Activated CD4-positive, CD25-positive, alpha-beta regulatory T cell treated with anti-CD3 and anti-CD28 coated beads, Interleukin-2, amount 50 U/mL, for 16 hours (primary cell): ENCODE measurements at places on chromosomes 13 and 19.

- no peak for DNase-seq
These were observed 4.0 kb upstream of the NKPD1 start for GRCh38 chr19:45164577-45165335.

DNA sequence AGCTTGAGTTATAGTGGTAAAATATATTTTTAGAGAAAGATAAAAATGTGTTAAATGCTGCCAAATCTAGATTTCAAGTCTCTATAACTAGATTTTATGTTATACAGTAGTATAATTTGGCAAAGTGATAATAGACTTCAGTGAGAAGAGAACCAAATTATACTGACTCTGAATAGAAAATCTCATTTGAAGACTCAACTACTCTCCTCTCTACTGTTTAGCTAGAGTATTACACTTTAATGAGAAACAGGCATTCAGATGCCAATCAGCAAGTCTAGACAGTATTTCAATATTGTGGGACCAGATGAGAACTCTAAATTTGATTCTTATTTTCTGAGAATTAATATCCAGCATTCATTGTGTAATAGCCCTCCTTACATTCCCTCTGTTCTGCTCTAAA lies 311.2 kb downstream of the SLITRK5 start:
- DNase-seq: no peak

- DNase-seq: no peak
These were observed 218.1 kb downstream of the TBC1D4 start for GRCh38 chr13:75263741-75264407.

DNA sequence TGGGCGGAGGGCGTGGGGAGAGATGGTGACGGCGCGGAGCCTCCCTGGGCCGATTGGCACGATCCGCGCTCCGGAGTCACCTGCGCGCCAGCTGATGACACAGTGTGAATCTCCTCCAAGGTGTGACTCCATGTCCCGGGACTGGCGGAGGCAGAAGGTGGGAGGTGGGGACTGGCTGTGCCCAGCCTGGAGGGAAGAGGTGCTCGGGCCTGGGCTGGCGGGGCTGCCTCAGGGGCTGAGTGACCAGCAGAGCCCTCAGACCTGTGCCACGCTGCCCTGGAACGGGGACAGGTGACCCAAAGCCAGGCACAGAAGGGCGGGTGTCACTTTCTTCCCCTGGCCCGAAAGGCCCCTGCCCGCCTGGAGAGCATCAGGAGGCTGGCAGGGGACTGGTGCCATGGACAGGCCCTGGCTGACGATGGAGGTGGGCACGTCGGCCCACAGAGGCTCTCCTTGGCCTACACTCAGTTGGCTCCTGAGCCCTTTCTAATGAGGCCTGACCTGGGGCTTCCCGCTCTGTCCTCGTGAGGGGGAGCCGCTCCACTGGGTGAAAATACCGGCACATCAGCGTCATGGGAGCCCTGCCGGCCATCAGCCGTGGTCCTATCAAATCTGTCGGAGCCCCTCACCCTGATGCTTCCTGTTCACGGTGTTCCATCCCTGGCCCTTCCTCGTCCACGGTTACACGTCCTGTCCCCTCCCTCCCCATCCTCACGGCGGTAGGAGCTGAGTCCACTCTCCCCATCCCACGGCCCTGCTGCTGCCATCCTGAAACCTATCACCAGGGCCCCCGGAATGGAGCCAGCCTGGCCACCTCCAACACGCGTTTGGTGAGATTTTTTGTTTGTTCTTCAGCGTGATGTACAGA lies 75.6 kb downstream of the SPACA7 start:
- DNase-seq: no peak

DNA sequence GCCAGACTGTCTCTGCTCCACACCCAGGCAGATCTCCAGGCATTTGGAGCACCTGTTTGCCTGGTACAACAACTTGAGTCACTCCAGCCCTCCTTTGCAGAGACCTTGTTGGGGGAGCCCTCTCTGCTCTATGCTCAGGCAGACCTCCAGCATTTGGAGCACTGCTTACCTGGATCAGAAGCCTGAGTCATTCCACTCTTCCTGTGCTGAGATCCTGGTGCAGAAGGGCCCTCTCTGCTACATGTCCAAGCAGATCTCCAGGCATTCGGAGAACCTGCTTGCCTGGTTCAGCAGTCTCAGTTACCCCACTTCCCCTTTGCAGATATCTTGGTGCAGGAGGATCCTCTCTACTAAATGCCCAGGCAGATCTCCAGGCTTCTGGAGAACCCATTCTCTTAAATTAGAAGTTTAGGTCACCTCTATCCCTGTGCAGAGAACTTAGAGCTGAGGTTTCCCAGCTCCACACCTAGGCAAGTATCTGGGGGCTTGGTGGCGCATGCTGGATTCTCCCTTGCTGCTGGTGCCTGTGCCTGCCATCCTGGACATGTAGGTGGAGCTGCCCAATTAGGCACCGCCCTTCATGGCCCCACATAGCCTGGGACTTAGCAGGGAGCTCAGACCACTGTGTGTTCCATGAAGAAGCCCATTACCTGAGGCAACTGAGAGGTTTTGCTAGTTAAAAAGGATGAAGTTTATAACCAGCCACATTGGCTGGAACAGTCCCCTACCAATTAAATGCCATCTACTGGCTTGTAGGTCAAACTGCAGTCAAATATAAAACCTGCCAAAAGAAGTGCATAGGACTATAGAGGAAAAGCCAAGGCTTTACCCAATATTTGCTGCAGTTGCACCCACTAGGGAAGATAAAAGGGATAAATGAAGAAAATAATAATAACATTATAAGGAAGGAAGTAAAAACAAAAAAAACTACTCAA lies 97.6 kb upstream of the SLITRK6 start:
- no peak for DNase-seq

- no peak for DNase-seq
These were observed 15.3 kb downstream of the LGALS16 start for GRCh38 chr19:39670998-39671397.

DNA sequence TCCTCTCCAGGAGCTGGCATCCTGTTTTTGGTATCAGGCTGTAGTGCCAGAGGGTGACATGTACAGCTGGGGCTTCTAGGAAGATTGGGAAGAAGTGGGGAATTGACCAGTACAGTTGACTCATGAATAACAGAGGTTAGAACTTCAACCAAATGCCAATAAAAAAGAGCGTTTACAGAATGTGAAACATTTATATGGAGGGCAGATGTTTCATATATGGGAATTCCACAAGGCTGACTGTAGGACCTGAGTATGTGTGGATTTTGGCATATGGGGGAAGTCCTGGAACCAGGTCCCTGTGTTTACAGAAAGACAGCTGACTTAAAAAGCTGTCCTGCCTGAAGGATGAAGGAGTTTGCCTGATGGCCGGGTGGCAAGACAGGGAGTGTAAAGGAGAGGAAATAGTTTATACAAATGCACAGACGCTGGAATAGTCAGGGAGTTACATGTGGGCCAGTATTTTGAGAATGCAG lies 5.2 kb downstream of the CHAMP1 start:
- no peak for DNase-seq

GRCh38 chr19:29770648-29771047 lies 41.1 kb upstream of the CCNE1 start:
- DNase-seq: no peak

DNA sequence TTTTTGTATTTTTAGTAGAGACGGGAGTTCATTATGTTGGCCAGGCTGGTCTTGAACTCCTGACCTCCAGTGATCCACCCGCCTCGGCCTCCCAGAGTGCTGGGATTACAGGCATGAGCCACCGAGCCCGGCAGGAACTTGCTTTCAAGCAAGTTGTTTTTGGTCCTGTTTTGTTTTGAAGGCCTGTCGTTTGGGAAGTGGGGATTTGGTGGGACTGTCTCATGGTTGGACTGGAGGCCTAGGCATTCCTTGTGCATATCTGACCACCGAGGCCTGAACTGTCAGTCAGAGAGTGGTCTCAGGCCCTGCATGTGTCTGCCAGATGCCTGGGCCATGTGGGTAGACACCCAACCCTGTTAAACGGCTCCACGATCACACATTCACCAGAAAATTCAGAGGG lies 26.3 kb downstream of the UBXN6 start:
- DNase-seq: no peak

- DNase-seq: no peak
These were observed 19.2 kb upstream of the SEMA6B start for GRCh38 chr19:4578552-4579248.

DNA sequence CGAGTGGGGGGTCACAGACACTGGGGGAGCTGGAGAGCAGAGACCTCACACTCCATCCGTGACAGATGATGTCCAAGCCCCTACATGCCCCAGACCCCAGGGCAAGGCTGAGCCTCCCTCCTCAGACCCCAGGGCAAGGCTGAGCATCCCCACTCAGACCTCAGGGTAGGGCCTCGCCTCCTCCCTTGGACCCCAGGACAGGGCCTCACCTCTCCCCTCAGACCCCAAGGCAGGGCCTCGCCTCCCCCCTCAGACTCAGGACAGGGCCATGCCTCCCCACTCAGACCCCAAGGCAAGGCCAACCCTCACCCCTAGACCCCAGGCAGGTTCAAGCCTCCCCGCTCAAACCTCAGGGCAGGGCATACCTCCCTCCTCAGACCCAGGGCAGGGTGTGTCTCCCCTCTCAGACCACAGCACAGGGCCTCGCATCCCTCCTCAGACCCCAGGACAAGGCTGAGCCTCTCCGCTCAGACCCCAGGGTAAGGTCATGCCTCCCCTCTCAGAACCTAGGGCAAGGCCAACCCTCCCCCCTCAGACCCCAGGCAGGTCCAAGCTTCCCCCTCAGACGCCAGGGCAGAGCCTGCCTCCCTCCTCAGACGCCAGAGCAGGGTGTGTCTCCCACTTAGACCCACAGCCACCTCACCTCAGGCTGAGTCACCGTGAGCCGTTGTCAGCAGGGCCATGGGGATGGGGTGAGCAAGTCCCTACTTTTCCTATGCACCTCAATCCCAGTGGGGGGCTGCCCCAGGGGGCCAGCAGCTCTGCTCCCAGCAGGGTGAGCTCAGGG lies 1.7 kb upstream of the S1PR4 start:
- no peak for DNase-seq

DNA sequence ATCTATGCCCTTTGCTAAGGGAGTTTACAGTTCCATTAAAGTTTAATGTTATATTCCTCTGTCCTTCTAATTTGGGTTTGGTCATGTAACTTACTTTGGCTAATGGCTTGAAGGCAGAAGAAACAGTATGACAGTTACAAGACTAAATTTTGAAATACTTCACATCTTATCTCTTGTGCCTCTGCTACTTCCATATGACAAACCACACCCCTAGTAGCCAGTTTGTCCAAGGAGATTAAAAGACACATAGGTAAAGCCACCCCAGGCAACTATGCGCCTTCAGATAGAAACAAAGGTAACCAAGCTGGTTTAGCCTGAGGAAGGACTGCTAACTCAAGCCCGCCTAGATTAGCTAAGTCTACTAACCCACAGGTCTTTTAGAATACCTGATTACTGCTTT lies 273.4 kb upstream of the MIR17HG start:
- no peak for DNase-seq

- no peak for DNase-seq
These were observed at the start of gene NFIC for GRCh38 chr19:3365836-3366752. Gene NFIC (plus strand): TSS chr19:3366583. CDS start chr19:3366637, 54 bp downstream.

DNA sequence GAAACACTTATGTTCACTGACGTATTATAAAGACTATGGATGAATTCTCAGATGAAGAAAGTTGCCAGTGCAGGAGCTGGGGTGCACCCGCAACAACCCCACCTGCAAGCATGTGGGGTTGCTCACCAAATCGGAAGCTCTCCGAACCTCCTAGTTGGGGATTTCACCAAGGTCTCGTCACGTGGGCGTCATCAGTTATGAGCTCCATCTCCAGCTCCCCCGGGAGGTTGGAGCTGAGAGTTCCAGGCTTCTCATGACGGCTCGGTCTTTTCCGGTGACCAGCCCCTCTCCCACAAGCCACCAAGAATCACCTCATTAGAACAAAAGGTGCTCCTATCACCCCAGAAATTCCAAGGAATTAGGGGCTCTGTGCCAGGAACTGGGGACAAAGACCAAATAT lies 46.1 kb upstream of the TUBGCP3 start:
- no peak for DNase-seq

GRCh38 chr19:30784850-30785457 lies 412.8 kb downstream of the ZNF536 start:
- DNase-seq: peak; percentile 32

DNA sequence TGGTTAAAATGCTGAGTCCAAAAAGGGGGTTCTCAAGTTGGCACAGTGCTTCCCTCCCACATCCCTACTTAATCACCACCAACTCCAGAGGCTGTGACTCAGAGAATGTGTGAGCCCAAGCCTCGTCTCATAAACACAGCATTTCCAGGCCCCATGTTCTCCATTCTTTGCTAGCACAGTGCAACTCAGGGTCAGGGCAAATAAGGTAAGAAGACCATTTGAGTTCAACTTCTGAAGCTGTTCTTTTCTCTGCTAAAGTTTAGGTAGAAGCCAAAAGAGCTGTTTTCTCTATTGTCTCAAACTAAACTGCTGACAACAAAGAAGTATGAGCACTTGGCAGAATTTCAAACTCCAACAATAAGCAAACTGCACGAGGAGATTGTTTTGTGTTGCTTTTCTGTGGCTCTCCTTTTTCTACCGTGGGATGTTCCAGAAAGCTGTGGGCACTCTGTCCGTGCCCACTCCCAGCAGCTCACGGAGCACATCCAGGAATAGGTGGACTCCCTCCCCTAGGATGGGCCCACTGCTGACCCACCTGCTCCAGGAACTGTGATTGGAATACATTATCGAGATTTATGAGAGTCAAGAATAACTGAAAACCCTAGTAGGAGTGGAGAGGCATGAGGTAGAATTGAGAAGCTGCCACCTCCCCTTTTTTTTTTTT lies 494.3 kb downstream of the COG6 start:
- no peak for DNase-seq

DNA sequence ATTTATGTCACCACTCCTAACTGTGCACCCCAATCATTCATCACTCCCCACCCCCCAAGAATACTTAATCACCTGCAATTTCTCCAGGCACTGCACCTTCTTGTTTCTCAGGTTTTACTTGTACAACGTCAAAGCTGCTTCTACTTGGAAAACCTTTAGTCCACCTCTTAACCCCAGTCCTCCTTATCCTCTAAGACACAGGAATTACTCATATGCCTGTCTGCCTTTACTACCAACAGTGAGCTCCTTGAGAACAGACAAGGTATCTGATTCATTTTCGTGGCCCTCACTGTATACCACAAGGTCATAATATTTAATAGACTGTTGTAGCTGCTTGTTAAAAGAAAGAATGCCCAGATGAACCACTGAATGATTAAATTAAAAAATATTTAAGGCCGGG lies 21.0 kb upstream of the NDFIP2 start:
- DNase-seq: no peak

DNA sequence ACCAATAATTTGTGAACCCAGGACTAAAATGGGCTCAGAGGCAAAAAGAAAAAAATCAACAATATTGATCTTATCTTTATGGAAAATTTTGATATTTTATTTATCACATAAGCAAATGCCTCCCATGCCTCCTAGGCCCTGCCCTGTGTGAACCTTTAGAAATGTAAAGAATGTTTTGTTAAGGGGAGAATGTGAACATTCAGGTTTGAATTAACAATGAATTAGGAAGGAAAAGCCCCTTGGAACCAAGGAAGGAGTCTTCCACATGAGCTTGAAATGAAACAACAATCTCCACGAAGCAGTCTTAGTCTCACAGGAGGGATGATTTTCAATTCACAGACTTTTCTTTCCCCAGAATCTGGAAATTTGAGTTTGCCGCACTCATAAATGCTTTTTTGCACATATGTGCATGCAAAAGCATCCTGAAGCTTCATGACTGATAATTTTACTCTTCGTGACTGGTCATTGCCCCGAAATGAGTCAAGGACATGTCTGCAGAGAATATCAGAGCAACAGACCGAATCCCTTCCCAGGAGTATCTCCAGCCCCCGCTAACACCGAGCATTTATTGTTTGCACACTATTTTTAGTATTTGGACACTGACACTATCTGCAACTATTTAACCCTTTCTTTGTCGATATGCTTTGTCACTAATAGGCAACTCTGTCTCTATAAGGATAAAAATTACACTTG lies 135.2 kb downstream of the DCT start:
- no peak for DNase-seq
